ENCODE measurements at places on chromosomes 6 and 20. TPM values are rescaled to one million over a fixed set of nuclear protein-coding genes. Genes with fewer than 3 reads are reported as not detected.

DNA sequence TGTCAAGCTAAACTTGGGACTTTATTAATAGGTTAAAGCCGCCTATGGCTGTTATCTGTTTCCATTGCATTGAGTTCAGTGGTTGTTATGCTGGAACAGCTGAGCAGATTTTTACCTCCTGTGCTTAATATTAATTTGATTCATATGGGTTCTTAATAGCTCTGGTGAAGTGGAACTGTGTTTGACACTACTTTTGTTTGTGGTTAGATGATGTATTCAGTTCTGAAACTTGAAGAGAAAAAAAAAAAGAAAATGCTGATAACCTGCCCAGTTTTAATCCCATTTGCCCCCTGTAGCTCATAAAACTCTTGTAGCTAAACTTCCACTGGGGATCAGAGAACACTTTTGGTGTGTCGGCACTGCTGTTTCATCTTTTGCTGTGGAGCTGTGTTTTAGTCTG, 117.8 kb downstream of the ZDHHC14 start:
- DNase-seq = no peak
- H3K4me3 ChIP-seq = no peak overlapping the region
- H3K27me3 ChIP-seq = no peaks in the 10 kb centered on the region
- peaks cover 6% of the 10 kb centered on the region for H3K4me1 ChIP-seq
- no peaks in the 10 kb centered on the region for H3K36me3 ChIP-seq
- no peak overlapping the region for H3K27ac ChIP-seq

GRCh38 chr6:139852488-139853140, 478.2 kb upstream of the CITED2 start:
- no peak overlapping the region for H3K27ac ChIP-seq
- no peak for DNase-seq
- no peaks in the 10 kb centered on the region for H3K27me3 ChIP-seq

GRCh38 chr6:113428702-113429101, 428.4 kb upstream of the MARCKS start:
- H3K27me3 ChIP-seq = no peaks in the 10 kb centered on the region
- H3K36me3 ChIP-seq = no peaks in the 10 kb centered on the region
- no peak overlapping the region for H3K4me3 ChIP-seq
- no peaks in the 10 kb centered on the region for H3K4me1 ChIP-seq

- no peak for DNase-seq
- no peak overlapping the region for H3K27ac ChIP-seq
- no peaks in the 10 kb centered on the region for H3K36me3 ChIP-seq
- H3K27me3 ChIP-seq = no peaks in the 10 kb centered on the region
These were observed 195.7 kb upstream of the SASH1 start for GRCh38 chr6:148146717-148147462.

Gene CASS4
- 0.71 TPM for total RNA-seq

Gene SIRPA
- total RNA-seq = 13.6 TPM

Gene ETV7
- total RNA-seq = not detected

Gene FOXC1
- total RNA-seq = 6.3 TPM

Data from heart left ventricle (tissue), 16 donors.